Esophagus squamous epithelium (tissue), 5 donors: ENCODE measurements at places on chromosomes 1 and 21.
A peak's percentile ranks its signal among the peaks of the same experiment; 100 is the strongest.

- DNase-seq, result no peak
These were observed 30.3 kb downstream of the SMIM12 start for GRCh38 chr1:34829250-34829649.

GRCh38 chr1:59569198-59569597 lies 245.6 kb upstream of the HOOK1 start:
- DNase-seq, result no peak

GRCh38 chr1:24720152-24720551 lies 25.1 kb upstream of the CLIC4 start:
- DNase-seq, result peak; percentile 15

DNA sequence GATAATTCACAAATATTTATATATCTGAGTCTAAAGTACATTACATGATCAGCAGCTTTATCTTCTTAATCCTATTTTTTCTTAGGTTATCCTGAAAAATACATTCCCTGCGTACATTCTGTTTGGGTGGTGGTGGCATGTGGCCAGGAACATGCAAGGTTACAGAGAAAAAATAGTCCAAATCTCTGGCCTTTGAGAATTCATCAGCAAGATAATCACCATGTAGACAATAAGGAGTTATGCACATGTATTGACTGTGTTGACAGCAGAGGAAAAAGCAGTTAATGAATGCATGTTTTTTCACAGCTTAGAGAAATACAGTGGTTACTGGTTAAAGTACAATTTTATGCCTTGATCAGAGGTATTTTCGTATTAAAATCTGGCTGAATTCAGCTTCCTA lies 49.0 kb downstream of the ABCA4 start:
- no peak for DNase-seq

GRCh38 chr1:115544131-115544530 lies 97.6 kb upstream of the VANGL1 start:
- DNase-seq, result no peak

- no peak for DNase-seq
These were observed 39.2 kb downstream of the SYT6 start for GRCh38 chr1:114114185-114115094.

- no peak for DNase-seq
These were observed 74.2 kb upstream of the CXADR start for GRCh38 chr21:17438635-17439034.

DNA sequence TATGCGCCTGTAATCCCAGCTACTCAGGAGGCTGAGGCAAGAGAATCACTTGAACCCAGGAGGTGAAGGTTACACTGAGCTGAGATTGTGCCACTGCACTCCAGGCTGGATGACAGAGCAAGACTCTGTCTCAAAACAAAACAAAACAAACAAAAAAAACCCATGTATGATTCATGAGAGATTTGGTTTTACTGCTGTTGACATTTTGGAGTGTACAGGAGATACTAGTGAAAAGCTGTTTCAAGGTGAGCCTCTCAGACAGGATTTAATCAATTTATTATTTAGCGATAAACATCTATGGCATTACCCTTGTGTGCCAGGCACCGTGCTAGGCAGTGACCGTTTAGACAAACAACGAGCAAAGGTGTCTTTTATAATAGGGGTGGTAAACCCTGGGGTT lies 16.5 kb downstream of the LHX4 start:
- no peak for DNase-seq

DNA sequence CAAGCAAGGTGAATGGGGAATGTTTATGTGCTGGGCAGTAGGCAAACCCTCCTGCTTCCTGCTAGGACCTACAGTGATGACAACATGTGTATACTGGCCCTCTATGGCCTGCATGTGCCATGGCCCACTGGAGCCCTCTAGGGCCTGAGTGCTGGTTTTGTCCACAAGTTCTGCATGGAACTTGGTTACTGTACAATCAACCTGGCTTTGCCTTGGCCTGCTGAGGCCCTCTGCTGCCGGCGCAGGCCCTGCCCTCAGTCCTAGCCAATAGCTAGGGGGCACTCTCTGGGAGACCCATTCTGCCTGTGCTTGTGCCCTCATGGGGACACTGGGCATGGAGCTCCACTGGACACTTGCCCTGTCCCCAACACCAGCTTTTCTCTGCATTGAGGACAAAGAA lies 138.6 kb upstream of the NGF start:
- DNase-seq, result no peak

DNA sequence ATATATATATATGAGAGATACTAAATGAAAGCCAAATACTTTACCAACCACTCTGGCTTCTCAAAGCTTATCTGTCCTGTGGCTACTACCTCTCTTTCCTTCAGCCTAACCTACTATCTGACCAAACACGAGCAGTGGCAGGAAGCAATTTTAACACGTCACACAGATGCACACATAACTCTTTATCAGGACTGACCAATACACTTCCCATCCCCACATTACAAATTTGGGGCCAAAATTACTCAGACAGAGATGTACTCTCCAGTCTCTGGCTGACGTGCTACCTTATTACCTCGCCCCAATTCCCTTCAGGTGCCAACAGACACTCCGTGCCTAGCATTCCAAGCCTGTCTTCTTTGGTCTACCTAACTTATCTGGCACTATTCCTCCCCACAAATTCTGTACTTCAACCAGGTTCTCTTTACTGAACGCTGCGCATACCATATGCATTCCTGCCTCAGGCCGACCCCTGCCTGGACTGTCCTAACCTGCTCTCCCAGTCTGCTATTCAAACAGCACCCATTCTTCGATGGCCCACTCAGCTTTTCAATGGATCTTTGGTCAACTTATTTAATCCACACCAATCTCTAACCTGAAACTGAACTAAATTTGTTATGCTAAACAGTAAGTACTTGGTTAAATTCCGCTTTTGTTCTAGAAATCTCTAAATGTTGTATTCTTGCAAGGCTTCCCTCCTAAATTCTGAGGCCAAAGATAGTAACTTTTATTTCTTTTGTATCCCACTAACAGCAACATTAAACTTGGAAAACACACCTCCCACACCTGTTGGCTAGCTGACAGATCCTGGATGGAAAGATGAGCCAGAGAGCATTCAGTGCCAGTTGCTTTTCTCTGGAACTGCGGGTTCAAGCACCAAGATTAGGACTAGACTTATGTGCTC lies 27.9 kb downstream of the RERE start:
- DNase-seq, result no peak

GRCh38 chr21:35649186-35649585 lies 411.1 kb downstream of the SETD4 start:
- no peak for DNase-seq

- DNase-seq, result no peak
These were observed 52.6 kb upstream of the GADD45A start for GRCh38 chr1:67632356-67632755.

GRCh38 chr1:244327533-244327932 lies 124.2 kb downstream of the ADSS2 start:
- no peak for DNase-seq

DNA sequence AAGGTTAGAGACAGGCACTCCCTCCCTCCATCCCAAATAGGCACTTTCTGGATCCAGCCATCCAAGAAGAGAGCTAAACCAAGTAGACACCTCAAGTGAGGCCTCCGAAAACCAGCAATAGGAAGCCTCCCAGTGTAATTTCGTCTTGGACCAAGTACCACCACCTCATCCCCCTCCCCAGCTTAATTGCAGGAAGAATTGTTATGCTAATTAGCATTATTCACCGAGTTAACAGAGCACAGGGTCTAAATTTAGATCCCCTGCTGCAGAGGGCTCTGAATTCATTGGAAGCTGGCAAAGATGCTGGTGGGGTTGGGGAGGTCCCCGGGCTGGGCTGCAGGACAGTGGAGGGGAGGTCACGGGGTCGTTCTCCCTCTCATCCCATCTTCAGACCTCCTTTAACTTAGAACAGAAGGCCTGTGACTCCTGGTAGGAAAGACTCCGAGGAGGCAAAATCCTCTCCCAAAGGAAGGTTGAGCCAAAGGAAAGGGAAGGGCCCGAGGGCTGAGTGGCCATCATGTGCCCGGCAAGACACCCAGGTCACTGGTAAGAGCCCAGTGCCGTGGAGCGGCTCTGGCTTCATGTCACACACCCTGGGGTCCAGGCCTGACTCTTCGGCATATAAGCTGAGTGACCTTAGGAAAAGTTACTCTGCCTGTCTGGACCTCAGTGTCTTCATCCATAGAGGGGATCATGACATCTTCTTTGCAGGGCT lies 209.2 kb upstream of the GRIK3 start:
- DNase-seq, result no peak

- DNase-seq, result no peak
These were observed 29.5 kb downstream of the RAP1GAP start for GRCh38 chr1:21639594-21640041.

GRCh38 chr1:227333423-227333822 lies 15.1 kb upstream of the CDC42BPA start:
- DNase-seq, result no peak

GRCh38 chr1:162928141-162928540 lies 67.2 kb upstream of the CCDC190 start:
- DNase-seq, result no peak

- DNase-seq, result no peak
These were observed 49.4 kb downstream of the ILDR2 start for GRCh38 chr1:166925810-166926478.

DNA sequence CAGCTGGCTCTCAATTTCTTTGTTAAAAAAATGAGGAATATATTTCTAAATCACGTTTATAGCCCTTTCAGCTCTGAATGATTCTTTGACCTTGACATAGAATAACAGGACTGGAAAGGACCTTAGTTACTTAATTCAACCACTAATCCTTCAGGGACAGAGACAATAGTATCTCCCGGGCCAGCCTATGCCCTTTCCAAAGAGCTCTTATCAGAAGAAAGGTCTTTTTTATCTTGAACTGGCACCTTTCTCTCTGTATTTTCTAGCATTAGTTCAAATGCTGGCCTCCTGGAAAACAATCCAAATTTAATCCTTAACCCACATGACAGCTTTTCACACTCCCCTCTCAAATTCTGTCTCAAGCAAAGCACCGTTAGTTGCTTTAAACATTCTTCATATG lies 44.8 kb upstream of the FBXO28 start:
- DNase-seq, result no peak

- DNase-seq, result no peak
These were observed at the start of gene HIVEP3 for GRCh38 chr1:41918450-41919043. Gene HIVEP3, minus strand, starts transcription at chr1:41918922.

GRCh38 chr21:33478935-33479678 lies 667 bp downstream of the TMEM50B start:
- DNase-seq, result no peak

GRCh38 chr1:24683713-24684162 lies 40.6 kb downstream of the SRRM1 start:
- DNase-seq, result no peak

GRCh38 chr1:174942547-174943255 lies 57.0 kb upstream of the CACYBP start:
- no peak for DNase-seq

DNA sequence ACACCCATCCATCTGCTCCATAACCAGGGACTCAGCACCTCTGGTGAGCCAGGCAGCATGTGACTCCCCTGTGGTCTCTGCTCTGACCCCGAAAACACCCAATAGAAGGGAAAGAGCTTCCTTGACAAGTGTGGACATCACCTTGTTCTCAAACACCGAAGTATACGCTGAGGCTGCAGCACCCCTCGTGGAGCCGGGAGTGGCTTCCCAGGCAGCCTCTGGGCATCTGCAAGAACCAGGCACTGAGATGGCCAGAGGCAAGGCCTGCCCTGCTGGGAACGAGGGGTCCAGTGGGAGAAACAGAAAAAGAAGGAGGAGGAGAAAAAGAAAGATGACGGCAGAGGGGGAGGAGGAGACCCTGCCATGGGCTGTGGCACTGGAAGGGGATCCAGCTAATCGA lies 18.2 kb upstream of the AJAP1 start:
- no peak for DNase-seq

GRCh38 chr1:89587729-89588161 lies 45.2 kb upstream of the LRRC8C start:
- no peak for DNase-seq

GRCh38 chr1:202172015-202172355 lies 11.6 kb upstream of the PTPN7 start:
- no peak for DNase-seq

- DNase-seq, result no peak
These were observed 362.9 kb upstream of the VAMP3 start for GRCh38 chr1:7407980-7408770.

GRCh38 chr1:43707190-43708001 lies at the start of gene ST3GAL3:
Gene ST3GAL3, plus strand, starts transcription at chr1:43707536. Its CDS starts 28,727 bp downstream, at chr1:43736263.
- DNase-seq, result peak; percentile 51

DNA sequence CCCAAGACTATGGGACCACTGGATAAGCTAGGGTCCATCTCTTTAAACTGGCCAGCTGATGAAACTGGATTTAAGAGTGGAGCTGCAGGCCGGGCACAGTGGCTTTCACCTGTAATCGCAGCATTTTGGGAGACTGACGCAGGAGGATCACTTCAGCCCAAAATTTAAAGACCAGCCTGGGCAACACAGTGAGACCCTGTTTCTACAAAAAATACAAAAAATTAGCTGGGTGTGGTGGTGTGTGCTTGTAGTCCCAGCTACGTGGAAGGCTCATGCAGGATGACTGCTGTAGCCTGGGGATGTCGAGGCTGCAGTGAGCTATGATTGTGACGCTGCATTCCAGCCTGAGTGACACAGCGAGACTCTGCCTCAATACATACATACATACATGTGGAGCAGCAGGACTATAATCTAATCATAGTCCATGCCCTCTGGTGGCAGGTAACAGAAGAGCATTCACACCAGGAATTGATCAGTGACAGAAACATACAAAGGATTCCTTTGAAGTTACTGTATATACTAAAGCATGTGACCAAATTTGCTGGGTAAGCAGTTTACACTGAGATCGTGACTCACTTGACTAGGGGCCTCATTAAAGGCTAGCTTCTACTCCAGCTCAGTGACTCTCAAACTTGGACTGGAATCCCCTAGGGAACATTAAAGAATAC lies 101.5 kb upstream of the SLFNL1 start:
- no peak for DNase-seq

DNA sequence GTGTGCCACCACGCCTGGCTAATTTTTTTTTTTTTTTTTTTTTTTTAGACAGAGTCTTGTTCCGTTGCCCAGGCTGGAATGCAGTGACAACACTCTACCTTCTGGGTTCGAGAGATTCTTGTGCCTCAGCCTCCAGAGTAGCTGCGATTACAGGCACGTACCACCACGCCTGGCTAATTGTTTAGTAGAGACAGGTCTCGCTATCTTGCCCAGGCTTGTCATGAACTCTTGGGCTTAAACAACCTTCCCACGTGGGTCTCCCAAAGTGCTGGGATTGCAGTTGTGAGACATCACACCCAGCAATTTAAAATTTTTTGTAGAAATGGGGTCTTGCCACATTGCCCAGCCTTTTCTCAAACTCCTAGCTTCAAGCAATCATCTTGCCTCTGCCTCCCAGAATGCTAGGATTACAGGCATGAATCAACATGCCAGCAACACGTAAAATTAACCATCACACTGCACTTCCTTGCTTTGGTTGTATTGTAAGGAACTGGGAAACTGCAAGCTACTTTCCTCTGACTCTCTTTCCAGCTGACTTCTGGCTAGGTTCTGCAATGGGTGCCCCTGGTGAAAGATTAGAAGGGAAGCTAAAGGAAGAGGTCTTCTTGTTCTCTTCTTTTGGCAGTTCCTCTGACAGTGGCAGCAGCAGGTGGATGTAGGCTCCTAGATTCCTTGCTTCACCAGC lies 13.9 kb upstream of the IL6R start:
- DNase-seq, result no peak
